ENCODE measurements at places on chromosomes 5 and 9.

DNA sequence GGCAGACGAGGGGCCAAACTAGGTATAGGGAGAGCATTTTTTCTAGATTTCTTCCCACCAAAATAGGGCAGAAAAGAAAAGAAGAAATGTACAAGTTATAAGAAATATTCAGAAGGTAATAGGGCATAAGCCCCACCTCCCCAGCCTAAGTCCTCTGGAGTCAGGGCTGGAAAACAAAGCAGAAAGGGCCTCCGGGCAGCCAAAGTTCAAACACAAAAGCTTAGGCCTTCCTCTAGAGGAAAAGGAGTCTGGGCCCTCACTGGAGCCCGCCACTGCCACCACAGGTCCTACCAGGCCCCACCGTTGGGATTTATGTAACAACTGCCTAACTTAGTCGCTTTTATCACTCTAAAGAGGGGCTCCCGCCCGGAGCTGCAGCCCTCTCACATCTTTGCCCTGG lies 27.6 kb downstream of the TBC1D2 start:
- no peaks in the 10 kb centered on the region for H3K27me3 ChIP-seq
- no peak overlapping the region for H3K4me3 ChIP-seq
- DNase-seq, result no peak
- H3K27ac ChIP-seq, result no peak overlapping the region
- peaks cover 49% of the 10 kb centered on the region for H3K36me3 ChIP-seq

DNA sequence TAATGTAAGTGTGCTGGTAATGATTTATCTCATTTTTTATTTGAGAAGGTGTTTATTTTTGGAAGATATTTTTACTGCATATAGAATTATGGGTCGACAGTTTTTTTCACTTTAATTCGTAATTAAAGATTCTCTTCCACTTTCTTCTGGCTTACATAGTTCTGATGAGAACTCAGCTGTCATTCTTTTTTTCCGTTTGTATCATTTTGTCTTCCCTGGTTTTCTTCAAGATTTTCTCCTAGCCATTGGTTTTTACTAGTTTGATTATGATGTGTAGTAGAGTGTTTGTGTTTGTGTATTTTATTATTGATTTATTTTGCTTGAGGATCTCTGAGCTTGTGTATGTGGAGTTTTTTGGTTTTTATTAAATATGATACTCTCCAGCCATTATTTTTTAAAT lies 21.7 kb downstream of the SLF1 start:
- no peak overlapping the region for H3K27ac ChIP-seq
- DNase-seq, result no peak
- H3K4me1 ChIP-seq, result no peaks in the 10 kb centered on the region
- H3K36me3 ChIP-seq, result peaks cover 48% of the 10 kb centered on the region

DNA sequence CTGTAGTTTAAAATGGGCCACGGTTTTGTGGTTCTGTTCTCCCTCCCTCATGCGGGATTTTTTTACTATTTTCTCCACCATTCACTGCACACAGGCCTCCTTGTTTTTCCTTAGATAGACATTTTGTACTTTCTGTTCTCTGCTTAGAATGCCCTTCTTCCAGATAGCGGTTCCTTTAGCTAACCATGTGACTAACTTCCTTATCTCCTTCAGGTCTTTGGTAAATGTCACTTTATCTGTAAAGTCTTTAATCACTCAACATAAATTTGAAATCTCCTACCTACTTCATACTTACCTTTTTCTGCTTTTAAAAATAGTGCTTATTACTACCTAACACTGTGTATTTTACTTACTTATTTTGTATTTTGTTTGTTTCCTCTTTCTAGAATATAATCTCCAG lies 15.0 kb downstream of the FER start:
- H3K4me1 ChIP-seq, result no peaks in the 10 kb centered on the region
- no peak for DNase-seq
- no peak overlapping the region for H3K27ac ChIP-seq

DNA sequence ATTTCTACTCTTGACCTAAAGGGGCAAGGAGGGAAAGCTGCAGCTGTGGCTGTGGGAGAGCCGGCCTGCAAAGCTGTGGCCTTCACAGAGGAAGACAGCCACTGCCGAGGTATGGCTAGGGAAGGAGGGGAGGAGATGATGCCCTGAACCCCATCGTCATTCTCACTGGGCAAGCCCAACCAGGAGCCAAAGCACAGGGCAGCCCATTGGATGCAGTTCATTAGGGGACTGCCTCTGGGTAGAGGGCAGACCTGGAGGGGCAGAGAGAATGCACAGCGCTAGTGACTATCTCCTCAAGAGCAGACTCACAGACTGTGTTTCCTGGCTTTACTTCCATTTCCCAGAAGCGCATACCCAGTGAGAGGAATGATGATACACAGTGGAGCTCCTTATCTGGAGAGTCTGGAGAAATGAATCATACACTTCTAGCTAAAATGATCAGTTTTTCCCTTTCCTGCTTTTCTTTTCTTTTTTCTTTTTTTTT lies 47.2 kb upstream of the TTC23L start:
- no peaks in the 10 kb centered on the region for H3K4me1 ChIP-seq
- H3K27me3 ChIP-seq, result peaks cover 2% of the 10 kb centered on the region
- no peaks in the 10 kb centered on the region for H3K36me3 ChIP-seq
- DNase-seq, result no peak

DNA sequence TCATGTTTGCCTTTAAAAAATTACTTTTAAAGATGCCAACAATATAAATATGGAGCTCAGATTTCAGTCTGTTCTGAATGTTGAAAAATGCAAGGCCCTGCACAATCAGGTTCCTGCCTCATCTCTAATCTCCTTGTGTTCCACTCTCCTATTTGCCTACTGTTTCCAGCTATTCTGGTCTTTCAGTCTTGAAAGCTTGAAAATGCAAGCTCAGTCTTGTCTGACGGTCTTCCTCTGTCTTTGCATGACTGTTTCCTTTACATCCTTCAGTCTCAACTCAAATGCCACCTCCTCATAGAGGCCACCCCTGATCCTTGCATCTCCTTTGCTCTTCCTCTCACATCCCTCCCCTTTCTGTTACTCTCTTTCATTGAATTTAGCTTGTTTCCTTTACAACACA lies 354.9 kb downstream of the KIF4B start:
- DNase-seq, result no peak
- H3K27me3 ChIP-seq, result no peaks in the 10 kb centered on the region
- no peak overlapping the region for H3K4me3 ChIP-seq
- H3K4me1 ChIP-seq, result no peaks in the 10 kb centered on the region
- H3K27ac ChIP-seq, result no peak overlapping the region

DNA sequence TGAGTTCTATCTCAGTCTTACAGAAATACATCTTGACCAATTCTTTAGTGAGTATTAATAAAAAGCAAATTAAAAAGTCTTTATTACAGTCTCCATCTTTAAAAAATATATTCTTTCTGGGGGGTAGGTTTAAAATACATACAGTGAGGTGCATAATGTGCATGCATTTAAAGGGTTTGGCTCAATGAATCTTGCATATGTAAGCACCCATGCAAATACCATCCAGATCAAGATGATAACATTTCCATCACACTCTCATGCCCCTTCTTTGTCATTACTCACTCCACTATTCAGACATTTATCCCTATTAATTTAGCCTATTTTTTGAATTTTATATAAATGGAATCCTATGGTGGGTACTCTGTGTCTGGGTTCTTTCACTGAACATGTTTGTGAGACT lies 113.0 kb downstream of the APBA1 start:
- DNase-seq, result no peak
- H3K27ac ChIP-seq, result no peak overlapping the region
- no peaks in the 10 kb centered on the region for H3K36me3 ChIP-seq
- peaks cover 2% of the 10 kb centered on the region for H3K27me3 ChIP-seq
- H3K4me1 ChIP-seq, result no peaks in the 10 kb centered on the region

DNA sequence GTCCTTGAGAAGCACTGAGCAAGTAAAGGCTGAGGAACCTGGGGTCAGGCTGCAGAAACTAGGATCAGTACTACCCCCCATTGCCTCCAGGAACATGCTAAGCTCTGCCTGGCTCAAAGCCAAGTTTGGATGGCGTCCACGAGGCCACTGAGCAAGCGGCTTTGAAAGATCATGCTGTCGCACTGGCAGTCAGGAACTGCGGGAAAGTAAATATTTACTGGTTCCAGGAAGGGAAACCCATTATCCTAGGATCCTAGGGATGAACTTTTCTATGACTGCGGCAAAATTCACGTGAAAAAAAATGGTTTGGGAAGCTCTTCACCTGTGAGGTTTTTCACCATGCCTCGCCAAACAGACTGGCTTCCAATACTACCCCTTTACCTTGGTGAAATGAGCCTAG lies 75.3 kb upstream of the PJA2 start:
- no peak for DNase-seq
- peaks cover 2% of the 10 kb centered on the region for H3K27me3 ChIP-seq
- no peaks in the 10 kb centered on the region for H3K36me3 ChIP-seq

DNA sequence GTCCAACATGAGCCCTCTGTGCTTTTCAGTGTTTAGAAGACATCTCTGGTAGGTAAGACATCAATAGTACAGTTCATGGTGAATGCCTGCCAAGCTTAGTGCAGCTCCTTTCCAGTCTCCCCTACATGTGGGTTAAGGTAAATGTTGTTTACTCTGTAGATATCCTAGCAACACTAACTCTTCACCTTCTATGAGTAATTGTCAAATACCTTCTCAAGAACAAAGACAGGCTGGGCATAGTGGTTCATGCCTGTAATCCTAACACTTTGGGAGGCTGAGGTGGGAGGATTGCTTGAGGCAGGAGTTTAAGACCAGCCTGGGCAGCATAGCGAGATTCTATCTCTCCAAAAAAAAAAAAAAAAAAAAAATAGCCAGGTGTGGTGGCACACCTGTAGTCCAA lies 18.7 kb upstream of the RASGRF2 start:
- no peaks in the 10 kb centered on the region for H3K27me3 ChIP-seq
- H3K27ac ChIP-seq, result no peak overlapping the region
- no peaks in the 10 kb centered on the region for H3K36me3 ChIP-seq
- H3K4me1 ChIP-seq, result no peaks in the 10 kb centered on the region
- DNase-seq, result no peak
- H3K4me3 ChIP-seq, result no peak overlapping the region

DNA sequence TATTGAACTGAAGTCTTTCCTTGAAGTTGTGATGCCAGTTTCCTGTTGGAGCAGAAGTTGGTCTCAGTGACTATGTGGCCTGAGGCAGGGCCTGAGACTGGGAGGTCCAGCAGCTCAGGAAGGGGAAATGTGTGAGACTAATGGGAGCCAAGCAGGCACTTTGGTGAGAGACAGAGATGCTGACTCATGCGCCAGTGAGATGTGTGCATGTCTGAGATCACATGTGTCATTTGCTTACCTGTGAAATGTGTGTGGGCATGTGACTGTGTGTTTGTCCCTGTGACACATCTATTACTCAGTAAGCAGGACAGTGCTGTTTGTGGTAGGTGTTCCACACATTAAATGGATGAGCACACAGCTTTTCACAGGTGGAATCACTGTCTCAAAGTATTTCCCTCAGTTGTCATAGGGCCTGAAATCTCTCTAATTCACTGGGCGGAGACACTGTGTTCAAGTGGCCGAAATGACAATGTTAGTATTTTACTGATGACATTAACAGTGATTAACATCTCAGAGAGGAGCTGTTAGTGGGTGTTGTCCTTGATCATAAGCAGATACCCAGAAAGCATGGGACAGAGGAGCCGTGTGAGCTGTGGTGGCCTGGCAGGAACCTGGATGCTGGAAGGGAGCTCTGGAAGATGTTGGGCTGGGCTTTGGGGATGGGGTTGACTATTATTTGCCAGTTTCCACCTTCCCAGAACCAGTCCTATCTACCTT lies 7.4 kb downstream of the NPR2 start:
- DNase-seq, result no peak
- H3K27ac ChIP-seq, result no peak overlapping the region
- H3K4me3 ChIP-seq, result no peak overlapping the region
- peaks cover 21% of the 10 kb centered on the region for H3K36me3 ChIP-seq

- peak overlapping the region; percentile 94 for H3K4me3 ChIP-seq
- DNase-seq, result peak; percentile 51
- peaks cover 59% of the 10 kb centered on the region for H3K4me1 ChIP-seq
- no peaks in the 10 kb centered on the region for H3K36me3 ChIP-seq
- no peaks in the 10 kb centered on the region for H3K27me3 ChIP-seq
Measured at GRCh38 chr5:76403766-76404222, 709 bp downstream of the IQGAP2 start.

GRCh38 chr5:657570-657969 lies 35.6 kb downstream of the TPPP start:
- DNase-seq, result no peak
- H3K4me3 ChIP-seq, result no peak overlapping the region
- peaks cover 23% of the 10 kb centered on the region for H3K36me3 ChIP-seq
- no peaks in the 10 kb centered on the region for H3K4me1 ChIP-seq
- H3K27me3 ChIP-seq, result no peaks in the 10 kb centered on the region
- H3K27ac ChIP-seq, result no peak overlapping the region

DNA sequence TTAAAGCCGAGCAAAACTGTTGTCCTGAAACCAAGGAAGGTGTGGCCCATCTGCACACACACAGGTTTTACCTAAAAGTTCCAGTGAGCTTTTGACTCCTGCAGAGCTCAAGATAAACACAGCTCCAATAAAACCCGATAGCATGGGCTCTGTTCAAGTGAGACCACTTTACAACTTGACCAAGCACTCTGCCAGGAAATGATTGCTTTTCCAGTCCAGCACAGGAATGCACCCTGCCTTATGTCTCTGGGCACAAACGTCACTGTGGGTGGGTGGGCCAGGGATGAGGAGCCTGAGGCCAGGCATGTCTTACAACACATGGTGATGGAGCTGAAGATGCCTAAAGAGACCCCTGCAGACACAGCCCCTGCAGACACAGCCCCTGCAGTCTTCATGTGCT lies 115.3 kb downstream of the ROR2 start:
- DNase-seq, result no peak
- no peaks in the 10 kb centered on the region for H3K4me1 ChIP-seq
- H3K27me3 ChIP-seq, result no peaks in the 10 kb centered on the region
- H3K36me3 ChIP-seq, result no peaks in the 10 kb centered on the region
- H3K27ac ChIP-seq, result no peak overlapping the region
- H3K4me3 ChIP-seq, result no peak overlapping the region

DNA sequence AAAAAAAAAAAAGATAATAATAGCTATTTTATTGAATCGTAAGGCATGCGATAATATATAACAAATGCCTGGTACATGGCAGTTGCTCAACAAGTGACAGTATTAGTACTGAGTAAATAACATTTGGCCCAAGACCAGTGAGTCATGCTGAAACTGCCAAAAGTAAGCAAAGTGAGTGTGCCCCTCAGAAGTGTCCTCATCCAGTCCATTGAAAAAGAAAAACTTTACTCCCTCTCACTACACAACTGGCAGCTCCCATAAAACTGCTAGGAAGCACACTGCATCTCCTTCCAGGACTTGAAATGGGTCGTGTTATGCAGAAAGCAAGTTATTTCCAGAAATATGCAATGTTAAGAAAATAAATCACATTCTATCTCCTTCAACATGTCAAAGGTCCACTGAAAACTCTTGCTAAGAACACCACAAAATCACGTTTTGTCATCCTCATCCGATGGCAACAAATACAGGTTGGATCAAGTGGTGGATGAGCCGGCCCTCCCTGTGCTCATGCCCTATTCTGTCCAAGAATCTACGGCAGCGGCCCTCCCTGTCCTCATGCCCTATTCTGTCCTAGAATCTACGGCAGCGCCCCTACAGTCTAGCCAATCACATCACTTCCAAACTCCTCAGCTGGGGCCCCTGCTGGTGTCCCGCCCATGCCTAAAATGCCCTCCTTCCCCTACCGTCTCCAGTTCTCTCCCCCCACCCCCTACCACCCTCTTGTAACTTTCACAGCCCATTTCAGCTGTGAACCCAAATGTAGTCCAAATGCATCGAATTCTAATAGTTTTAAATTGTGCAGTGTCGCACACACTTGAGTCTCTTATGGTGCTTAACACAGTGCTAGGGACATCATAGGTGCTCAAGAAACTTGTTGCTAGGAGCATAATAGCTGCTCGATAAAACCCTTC lies 12.5 kb downstream of the PTCH1 start:
- H3K4me3 ChIP-seq, result no peak overlapping the region
- peaks cover 37% of the 10 kb centered on the region for H3K27me3 ChIP-seq
- peaks cover 39% of the 10 kb centered on the region for H3K4me1 ChIP-seq
- DNase-seq, result no peak
